ENCODE measurements at places on chromosomes 4 and X.
A peak's percentile ranks its signal among the peaks of the same experiment; 100 is the strongest.

GRCh38 chr4:145511913-145512522 lies 30.4 kb downstream of the SMAD1 start:
- DNase-seq, result peak; percentile 42

- DNase-seq, result no peak
Measured at GRCh38 chrX:10138726-10139125, 18.0 kb upstream of the CLCN4 start.

GRCh38 chr4:149095811-149096210 lies 653.6 kb upstream of the NR3C2 start:
- no peak for DNase-seq

GRCh38 chr4:105858466-105859040 lies 36.7 kb upstream of the NPNT start:
- no peak for DNase-seq

DNA sequence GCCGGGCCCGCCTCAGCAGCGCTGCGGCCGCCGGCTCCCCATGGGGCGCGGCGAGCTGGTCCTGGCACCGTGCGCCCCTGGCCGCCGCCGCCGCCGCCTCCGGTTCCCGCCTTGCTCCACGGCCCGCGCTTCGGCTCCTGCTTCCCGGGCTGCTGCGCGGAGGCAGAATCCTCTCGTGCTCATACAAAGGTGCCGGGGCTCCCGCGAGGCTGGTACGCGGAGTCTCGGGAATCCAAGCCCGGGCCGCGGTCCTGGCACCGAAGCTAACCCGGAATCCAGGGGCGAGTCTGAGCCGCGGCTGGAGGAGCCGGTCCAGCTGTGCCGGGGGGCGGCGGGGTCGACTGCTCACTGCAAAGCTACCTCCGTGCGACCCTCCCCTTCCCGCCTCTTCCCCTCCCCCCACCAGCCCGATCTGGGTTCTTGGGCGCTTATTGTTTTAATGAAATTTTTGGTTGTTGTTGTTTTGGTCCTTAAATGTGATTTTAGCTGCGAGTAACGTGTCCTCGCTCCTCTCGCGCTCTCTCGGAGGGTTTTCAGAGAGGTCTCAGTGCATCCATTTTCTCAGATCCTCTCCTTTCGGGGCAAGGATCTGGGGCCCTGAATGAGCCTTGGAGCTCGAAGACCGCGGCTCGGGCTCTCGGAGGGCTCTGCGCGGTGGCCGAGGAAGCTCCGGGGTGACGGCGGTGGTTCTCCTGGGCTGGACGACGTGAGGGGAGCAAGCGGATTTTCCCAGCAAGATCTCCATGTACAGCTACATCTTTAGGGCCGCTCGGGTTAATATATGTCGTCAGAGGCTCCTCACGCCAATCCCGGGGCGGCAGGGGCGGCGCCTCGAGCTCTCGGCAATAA lies at the start of gene HAND2:
TSS of gene HAND2 (minus strand) at position 753 of the 849 bp plus-strand sequence. CDS start 940 bp downstream, outside the sequence.
- no peak for DNase-seq

- no peak for DNase-seq
Measured at GRCh38 chr4:157121401-157121800, 45.5 kb downstream of the GLRB start.

GRCh38 chr4:180794333-180794732 lies 1448.9 kb upstream of the TENM3 start:
- peak; percentile 80 for DNase-seq

- no peak for DNase-seq
Measured at GRCh38 chrX:30224536-30224935, 5.9 kb upstream of the MAGEB3 start.

GRCh38 chr4:112120021-112120420 lies 25.2 kb upstream of the FAM241A start:
- DNase-seq, result no peak

DNA sequence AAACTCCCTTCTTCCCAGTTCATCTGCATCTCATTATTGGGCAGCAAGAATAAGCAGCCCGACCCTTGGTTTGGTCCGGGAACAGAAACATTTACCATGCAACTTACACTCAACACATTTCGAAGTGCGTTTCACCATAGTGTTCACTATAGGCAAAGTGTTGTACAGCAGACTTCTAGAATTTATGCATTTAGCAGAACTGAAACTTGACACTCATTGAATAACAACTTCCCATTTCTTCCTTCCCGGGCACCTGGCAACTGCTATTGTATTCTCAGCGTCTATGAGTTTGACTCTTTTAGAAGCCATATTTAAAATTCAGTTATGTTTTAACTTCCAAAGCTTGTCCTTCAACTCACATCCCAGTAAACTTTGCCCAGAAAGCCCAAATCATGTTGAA lies 840.6 kb downstream of the NLGN4X start:
- peak; percentile 71 for DNase-seq

DNA sequence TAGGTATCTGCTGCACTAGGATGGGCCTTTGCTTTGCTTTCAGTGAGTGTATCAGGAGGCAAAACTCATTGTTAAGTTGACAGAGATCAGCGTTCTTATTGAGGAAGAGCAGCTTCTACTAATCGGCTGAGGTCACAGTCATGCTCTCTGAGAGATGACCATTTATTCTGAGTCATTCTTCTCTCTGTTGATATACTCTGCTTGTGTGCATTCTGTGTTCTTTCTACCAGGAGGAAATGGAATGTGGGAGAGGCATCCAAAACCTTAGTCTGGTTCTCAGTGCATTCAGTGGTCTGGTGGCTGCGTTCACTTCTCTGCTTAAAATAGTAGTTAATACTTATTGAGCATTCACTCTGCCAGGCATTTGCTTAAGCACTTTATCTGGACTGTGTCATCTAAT lies 66.2 kb downstream of the RRAGB start:
- DNase-seq, result no peak

GRCh38 chr4:137083571-137084135 lies 448.6 kb downstream of the PCDH18 start:
- DNase-seq, result no peak

DNA sequence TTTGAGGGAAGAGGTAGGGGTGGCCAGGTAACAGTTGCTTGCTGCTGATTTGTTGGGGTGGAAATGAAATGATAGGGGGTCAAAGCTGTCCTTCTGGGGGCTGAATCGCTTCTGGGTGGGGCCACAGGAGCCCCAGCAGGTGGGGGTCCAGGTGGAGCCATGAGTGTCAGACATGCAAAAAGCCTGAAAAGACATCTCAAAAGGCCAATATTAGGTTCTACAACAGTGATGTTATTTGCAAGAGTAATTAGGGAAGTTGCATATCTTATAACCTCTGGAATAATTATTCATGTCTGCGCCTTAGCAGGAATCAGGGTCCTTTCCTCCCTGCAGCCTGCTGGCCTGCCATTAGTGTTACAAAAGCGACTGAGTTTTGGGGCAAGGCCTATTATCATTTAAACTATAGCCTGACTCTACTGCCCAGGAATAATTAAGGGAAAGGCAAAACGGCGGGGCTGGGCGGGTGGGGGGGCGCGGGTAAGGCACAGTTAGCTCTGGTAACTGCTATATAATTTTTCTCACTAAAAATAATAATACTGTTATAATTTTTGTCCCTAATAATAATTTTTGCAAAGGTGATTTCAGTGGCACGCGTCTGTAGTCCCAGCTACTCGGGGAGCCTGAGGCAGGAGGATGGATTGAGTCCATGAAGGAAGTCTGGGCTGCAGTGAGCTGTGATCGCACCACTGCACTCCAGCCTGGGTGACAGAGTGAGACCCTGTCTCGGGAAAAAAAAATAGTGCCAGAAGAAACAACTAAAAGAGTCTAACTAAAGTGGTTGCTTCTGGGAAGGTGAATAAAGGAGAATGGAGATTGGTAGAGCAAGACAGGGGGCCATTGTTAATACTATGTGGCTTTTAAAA lies 145.7 kb downstream of the MAGEB17 start:
- no peak for DNase-seq

DNA sequence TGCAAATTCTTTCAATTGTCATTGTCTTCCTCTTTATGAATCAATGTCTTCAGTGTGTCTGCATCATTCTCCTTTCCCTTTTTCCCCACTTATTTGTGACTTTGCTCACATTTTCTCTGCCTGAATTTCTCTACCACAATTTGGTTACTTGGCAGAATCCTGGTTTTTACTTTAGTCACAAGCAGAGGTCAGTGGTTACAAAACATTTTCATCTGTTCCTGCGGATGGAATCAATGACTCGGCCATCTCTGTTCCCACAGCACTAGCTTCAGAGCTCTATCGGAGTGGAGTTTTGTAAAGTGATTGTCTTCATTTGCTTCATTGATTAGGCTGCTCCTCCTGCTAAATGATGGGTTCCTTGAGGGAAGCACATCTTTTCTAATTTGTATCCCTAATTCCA lies 501.3 kb upstream of the AADAT start:
- no peak for DNase-seq

DNA sequence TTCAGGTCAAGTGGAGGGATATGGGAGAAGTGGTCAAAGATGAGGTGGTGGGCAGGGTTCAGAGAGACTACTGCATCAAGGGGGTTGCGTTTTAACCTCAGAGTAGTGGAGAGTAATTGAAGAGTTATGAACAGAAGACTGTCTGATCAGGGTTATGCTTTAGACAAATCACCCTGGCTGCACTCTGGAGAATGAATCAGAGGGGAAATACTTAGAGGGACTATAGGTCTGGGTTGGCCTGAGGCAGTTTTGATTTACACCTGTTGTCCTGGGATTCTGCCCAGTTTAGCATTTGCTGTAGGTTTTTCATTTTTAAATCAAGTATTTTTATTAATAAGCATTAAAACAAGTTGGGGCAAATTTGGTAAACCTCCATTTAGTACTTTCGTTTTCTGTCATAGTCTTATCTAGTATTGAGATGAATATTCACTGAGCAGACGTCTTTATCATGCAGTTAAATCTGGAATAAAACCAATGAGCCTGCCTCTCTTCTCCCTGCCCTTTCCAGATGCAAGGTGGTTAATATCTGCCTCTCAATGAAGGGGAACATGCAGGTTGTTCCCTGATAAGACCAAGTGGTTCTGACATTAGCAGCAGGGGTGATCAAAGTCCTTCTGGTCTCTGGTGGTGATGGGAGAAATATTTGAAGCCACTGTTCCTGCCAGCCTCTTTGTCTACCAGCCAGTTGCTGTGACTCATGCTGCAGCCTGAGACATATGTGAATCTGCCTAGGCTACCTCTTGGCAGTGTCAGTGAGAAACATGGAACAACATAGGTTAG lies 116.0 kb upstream of the RPS6KA3 start:
- no peak for DNase-seq

GRCh38 chrX:51795136-51795535 lies 51.9 kb downstream of the GSPT2 start:
- DNase-seq, result no peak

DNA sequence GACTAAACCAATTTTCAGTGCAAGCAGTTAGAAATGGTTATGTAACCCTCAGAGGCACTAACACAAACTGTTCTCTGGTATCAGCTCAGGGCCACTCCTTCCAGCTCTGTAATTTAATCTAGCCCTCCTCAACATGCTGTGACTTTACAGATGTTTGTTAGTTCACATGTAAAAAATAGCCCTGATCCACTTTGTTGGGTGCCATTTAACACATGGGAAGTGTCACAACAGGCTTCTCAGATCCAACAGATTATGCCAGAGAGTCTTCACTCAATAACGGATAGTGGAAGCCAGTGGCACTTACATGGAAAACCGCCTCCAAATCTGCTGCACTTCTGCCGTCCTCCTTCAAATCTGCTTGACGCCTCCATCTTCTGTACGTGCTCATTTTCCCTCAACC lies 51.6 kb downstream of the ATP8A1 start:
- no peak for DNase-seq

GRCh38 chrX:150813922-150814321 lies 84.5 kb downstream of the CD99L2 start:
- DNase-seq, result no peak

DNA sequence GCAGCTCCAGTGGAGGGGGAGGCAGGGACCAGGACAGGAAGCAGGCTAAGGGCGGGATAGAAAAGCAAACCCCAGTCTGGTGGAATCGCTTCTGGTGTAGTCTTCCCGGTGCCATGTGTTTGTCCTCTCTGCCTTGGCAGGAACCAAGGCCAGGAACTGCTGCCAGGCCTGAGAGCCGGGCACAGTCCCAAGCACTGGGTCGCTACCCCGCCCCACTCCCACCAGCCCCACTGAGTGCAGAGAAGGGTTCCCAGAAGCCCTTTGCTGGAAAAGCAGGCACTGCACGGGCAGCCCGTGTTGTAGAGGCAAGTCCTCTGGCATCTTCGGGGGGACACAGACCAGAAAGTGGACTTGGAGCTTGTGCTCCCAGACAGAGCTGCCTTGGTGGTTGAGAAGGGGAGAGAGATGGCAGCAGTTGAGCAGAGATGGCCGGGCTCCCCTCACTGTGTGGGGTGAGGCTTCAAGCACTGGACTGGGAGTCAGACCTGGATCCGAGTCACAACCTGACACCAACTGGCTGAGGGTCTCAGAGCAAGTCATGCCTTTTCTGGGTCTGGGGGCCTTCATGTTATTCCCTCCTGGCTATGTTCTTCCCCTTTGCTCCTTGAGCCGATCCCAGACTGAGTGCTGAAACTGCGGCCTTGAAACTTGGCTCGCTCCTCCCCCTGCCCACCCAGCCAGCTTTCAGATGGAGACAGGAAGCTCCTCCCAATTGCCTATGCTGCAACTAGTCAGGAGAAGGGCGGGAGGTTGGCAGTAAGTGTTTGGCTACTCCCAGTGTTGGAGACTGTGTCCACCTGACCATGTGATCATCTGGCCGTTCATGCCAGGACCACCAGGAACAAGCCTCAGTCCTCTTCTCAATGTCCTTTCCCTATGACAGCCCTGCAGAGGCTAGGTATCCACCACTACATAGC lies 59.7 kb upstream of the MTM1 start:
- DNase-seq, result no peak

DNA sequence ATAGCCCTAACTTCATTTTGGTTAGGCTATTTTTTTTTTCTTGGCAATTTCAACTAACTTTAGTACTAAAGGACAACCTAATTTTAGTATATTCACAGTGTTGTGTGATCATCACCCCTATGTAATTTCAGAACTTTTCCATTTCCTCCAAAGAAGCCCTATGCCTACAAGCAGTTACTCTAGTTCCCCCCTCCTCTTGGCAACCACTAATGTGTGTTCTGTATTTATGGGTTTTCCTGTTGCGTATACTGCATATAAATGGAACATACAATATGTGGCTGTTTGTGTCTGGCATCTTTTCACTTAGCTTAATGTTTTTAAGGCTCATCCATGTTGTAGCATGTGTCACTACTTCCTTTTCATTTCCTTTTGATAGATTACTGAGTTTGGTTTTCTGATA lies 57.6 kb downstream of the N4BP2 start:
- DNase-seq, result peak; percentile 12

DNA sequence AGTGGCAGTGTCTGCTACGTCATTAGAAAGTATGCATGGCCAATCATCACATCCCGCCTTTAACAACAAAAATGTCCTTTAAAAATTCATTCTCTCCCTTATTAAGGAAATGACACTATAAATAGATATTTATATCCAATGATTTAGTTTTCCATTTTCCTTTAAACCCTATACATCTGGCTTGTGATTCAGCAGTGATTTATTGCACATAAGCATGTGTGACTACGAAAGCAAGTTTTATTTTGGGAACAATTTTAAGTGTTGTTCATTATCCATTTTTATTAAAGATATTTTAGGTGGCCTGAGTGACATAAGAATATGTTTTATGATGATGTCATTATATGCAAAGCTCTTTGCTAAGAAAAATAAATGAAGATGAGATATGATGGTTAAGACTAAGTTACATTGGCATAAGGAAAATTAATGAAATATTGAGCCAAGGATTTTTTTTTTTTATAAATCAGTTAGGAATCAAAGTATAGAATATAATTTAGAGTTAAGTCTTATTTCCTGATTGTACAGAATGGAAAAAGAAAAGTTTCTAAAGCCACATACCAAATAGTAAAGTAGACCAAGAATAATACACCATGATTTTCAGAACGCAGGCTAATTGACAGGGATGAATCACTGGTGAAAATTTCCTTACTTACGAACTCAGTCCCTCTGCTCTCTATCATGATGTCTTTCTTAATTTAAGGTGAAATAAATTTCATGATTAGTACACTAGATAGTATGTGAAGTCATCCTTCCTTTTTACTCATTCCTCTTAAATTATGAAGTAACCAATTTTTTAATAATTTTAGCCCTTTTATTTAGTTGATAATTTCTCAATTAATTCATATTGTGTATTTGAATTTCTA lies 822.4 kb downstream of the FAT4 start:
- DNase-seq, result no peak
